ENCODE measurements at places on chromosomes 5 and 9.

DNA sequence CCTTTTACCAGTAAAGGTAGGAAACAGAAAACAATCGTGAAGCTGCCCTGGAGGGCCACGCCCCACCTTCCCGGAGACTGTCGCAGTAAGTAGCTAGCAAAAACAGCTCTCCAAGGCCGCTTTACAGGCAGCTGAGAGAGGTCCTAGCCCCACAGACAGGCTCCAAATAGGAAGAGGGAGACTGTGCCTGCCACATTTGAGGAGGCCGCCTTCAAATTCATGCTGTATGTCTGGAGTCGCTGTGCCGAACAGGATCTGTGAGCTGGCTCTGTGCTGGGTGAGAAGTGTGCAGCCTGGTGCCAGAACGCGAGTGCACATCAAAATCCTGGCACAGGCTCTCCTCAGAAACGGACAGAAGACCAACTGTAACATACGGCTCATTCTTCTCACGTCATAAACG is 582.2 kb downstream of the CETN3 start:
- no peak for DNase-seq

DNA sequence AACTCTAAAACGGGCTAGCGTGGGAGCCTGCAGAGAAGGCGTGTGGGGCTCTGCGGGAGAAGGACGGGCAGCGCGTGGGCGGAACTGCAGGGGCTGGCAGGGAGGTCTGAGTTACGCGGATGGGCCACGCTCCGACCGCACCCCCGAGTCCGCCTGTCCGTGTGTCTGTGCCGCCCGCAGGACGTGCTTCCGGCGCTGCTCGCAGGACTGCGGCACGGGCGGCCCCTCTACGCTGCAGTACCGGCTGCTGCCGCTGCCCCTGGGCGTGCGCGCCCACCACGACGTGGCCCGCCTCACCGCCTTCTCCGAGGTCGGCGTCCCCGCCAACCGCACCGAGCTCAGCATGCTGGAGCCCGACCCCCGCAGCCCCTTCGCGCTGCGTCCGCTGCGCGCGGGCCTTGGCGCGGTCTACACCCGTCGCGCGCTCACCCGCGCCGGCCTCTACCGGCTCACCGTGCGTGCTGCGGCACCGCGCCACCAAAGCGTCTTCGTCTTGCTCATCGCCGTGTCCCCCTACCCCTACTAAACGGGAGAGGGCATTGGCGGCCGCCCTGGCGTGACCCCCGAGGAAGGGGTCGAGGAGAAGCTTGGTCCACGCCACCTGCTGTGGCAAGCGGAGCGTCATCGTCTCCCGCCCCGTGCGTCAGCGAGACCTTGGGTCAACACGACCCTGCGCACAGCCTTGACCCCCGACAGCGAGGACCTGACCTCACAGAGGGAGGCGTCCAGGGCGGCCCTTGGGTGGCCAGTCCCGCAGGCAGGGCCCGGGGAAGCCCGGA is 11.4 kb upstream of the ASS1 start:
- peak; percentile 41 for DNase-seq

GRCh38 chr9:128409978-128410377 is 10.7 kb upstream of the CERCAM start:
- DNase-seq: no peak

DNA sequence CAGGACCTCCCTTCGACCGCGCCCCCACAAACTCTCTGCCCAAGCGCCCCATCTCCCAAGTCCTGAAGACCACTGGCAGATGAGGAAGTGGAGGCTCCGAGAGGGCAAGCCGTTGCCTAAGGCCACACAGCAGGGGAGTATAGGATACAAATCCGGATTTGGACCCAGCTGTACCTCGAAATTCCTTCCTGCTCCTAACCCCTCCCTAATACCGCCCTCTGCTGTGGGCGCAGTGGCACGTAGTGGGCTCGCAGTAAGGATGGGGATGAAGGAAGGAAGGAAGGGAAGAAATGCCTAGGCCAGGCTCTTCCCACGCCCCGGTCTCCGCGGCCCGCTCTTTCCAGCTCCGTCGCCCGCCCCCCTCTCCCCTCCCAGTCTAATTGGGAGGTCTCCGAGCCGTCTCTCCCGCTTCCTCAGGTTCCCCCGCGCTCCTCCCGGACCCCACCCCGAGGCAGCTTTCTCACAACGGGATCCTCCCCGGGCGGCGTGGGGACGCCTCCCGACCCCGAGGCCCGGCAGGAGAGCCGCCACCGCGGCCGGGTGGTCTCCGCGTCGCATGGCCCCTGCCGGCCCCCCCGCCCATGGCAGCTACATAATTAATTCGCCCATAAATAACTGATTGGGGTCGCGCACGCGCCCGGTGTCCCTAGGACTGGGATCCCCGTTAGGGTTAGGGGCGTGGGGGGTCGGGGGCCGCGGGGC is 138.9 kb downstream of the C9orf50 start:
- DNase-seq: no peak

- no peak for DNase-seq
Measured at GRCh38 chr9:79176014-79176697, 395.6 kb upstream of the TLE4 start.

DNA sequence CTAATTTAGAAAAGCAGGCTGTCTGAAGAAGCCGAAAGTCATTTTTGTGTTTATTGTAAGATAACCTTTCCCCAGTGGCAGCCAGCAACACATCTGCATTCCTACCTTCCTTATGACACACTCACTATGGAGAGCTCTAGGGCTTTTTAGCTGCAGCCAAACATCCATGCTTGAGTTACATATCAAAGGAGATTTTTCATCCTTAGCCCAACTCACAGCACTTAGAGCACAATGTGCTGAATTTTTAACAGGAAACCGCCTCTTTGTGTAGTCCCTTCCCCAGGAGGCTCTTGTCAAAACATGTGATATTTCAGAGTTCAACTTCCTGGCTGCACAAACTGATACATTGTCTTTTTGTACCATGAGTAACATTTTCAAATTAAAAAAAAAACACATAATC is 379.2 kb downstream of the CTNND2 start:
- DNase-seq: no peak

DNA sequence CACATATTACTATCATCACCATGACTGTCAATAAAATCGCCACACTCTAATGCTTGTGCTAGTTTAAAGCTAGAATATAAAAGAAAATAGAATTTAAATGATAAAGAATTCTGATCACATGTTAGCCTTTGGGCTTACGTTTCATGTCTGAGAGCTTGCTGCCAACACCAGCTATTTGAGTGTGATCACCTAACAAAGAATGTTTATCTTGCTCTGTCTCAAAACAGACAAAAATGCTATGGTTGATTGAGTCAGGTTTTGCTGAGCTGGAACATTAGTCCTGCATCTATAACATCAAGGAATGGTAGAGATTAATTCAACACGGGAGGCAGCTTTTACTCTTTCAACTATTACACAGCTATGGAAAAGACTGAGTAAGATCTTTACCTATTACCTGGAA is 50.7 kb downstream of the MSX2 start:
- DNase-seq: no peak

GRCh38 chr9:133777068-133777791 is 39.1 kb upstream of the SARDH start:
- DNase-seq: no peak

GRCh38 chr9:2354856-2355696 is 266.5 kb upstream of the VLDLR start:
- DNase-seq: no peak

GRCh38 chr5:91359962-91360609 is 23.0 kb downstream of the ARRDC3 start:
- DNase-seq: no peak

GRCh38 chr5:109413458-109413857 is 3.7 kb upstream of the PJA2 start:
- DNase-seq: no peak

- peak; percentile 25 for DNase-seq
Measured at GRCh38 chr5:5886812-5887486, 464.5 kb downstream of the ICE1 start.

- no peak for DNase-seq
Measured at GRCh38 chr5:83345423-83345822, 126.1 kb upstream of the VCAN start.

GRCh38 chr5:72499730-72500129 is 7.5 kb downstream of the ZNF366 start:
- no peak for DNase-seq

DNA sequence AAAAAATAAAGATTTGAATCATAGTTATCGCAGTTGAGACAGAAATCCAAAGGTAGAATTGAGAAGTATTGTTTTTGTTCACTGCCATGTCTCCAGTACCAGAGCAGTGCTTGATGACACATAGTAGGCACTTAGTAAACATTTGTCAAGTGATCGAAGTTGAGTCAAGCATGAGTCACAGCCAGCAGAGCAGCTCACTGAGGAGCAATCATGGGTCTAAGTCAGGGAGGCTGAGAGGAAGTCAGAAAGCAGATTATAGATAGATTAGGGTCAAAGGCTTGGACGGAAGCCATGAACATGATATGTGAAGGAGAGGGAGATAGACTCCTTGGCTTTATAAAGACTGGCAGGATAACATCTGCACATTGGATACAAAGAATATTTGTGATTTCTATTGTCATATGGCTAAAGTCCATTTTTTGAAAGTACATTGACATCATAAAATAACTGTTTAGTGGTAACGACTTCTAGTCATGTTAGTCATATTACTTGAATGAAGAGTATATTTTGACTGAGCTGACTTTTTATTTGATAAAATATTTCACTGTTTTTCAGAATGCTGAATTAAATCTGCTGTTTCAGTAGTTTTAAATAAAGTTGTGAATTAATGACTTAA is 168.5 kb downstream of the RAB3C start:
- no peak for DNase-seq

GRCh38 chr9:97984188-97985057 is 1.3 kb downstream of the ANP32B start:
- peak; percentile 71 for DNase-seq

- DNase-seq: no peak
Measured at GRCh38 chr5:45793638-45794532, 97.7 kb upstream of the HCN1 start.

GRCh38 chr9:17776735-17777134 is 197.9 kb downstream of the SH3GL2 start:
- no peak for DNase-seq

DNA sequence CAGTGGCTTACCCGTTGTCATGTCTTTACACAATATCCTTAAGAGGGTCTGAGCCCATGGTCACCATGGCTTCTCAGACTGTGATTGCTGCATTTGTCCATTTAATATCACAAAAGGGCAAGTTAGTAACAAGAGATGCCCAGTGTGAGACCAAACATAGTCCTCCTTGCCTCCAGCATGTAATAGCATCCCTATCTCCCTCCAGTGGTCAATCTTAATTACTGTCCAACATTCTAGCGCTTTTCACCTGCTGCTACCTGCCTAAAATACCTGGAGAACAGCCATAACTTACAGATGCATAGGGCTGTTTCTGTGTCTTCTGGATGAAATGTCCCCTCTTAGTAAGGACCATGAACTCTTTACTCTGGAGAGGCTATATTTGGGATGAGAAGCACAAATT is 267.2 kb upstream of the DAB2 start:
- no peak for DNase-seq

- DNase-seq: no peak
Measured at GRCh38 chr9:121021301-121021700, 28.8 kb downstream of the C5 start.

GRCh38 chr5:7668627-7669026 is 182.3 kb downstream of the CFAP90 start:
- no peak for DNase-seq

- DNase-seq: peak; percentile 36
Measured at GRCh38 chr9:71909887-71910649, 925 bp downstream of the ABHD17B start.

- no peak for DNase-seq
Measured at GRCh38 chr5:56734091-56734694, 81.2 kb upstream of the MAP3K1 start.

DNA sequence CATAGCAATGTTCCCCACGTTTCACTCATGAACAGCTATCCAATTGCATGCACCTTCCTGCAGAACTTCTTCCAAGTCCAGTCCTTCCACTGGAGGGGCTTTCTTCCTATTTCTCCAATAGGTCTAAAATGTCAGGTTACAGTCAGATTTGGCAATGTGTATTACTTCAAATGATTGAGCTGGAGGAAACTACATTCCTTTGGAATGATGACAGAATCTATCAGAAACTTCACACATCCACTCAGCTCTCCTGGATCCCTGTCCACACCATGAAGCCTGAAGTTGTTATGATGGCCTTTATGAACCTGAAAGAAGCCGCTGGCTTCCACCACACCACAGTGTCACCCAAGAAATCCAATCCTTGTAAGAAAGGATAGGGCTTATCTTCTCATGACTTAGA is 32.2 kb downstream of the FBXW2 start:
- DNase-seq: no peak

DNA sequence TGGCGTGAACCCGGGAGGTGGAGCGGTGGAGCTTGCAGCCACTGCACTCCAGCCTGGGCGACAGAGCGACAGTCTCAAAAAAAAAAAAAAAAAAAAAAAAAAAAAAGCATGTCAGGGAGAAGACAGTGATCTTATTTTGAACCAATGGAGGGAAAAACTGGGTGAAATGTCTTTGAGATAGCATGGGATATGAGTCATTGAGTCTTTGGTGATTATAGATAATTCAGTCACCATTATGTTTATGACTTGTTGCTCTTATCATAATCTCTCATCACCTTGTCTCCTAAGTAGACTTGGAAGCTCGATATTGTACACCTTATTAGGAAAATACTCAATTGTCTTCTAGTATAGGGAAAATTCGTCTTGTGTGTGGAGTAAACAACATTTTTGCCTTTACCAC is 55.1 kb upstream of the KDM4C start:
- no peak for DNase-seq

- DNase-seq: peak; percentile 68
Measured at GRCh38 chr9:98790842-98791607, 5.3 kb downstream of the ANKS6 start.

- DNase-seq: no peak
Measured at GRCh38 chr5:79736528-79737514, 47.2 kb downstream of the CMYA5 start.

DNA sequence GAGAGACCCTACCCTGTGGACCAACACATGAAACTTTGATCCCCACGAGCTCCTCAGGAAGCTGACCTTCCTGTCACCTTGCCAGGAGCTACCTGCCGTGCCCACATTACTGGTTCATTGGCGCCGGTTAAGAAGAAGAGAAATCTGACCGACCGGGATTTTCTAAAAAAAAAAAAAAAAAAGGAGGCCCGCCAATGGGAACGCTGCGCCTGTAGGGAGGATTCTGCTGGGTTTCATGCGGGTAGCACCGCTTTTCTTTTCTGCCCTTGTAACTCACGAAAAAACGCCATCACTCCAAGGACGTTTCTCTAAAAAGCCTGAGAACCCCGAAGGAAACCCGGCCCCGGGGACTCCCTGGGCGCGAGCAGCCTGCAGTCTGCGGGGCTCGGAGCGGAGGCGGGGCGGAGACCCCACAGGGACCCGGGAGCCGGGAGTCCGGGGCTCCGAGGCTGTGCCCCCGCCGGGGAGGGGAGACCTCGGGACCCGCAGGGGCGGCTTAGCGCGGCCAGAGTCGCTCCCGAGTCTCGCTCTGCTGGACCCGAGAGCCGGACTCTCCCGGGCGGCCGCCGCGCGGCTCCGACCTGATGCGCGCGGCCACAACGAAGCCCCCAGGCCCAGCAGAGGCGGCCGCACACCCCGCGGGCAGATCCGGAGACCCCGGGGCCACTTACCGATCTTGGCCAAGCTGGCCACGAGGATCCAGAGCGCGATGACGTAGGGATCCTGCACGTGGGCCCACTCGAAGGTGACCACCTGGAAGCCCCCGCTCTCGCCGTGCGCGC is 617 bp downstream of the SLC9A3 start:
- no peak for DNase-seq

GRCh38 chr9:134316449-134317160 is 9.7 kb upstream of the RXRA start:
- no peak for DNase-seq

GRCh38 chr5:643811-644271 is 31.7 kb downstream of the CEP72 start:
- DNase-seq: no peak

- peak; percentile 21 for DNase-seq
Measured at GRCh38 chr5:68315679-68316271, 100.2 kb downstream of the PIK3R1 start.

All from stimulated activated CD4-positive, alpha-beta T cell treated with anti-CD3 and anti-CD28 coated beads, Interleukin-2, amount 100 ng/mL, for 48 hours (primary cell).